Liver (tissue), 10 donors: ENCODE measurements at places on chromosomes 6 and 20. TPM values are rescaled to one million over a fixed set of nuclear protein-coding genes. Genes with fewer than 3 reads are reported as not detected.

GRCh38 chr6:24006254-24006653, 119.8 kb upstream of the NRSN1 start:
- no peaks in the 10 kb centered on the region for H3K4me1 ChIP-seq
- no peak overlapping the region for H3K27ac ChIP-seq

DNA sequence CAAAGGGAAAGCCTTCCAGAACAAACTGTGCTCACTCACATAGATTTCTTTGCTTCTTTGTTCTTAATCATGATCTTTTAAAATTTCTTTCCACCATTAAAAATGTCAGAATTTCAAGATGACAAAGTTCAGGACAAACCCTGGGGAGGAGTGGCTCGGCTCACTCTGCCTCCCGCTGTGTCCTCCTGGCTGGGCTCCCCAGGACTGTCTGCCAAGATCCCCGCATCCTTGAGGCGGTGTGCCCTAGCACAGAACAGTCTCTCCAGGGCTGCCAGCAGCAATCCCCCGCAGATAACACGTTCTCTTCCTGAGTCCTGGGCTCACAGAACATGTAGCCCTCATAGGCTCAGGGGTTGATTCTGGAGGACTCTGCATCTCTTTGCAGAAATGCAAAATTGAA, 98.4 kb upstream of the KCNG1 start:
- H3K4me1 ChIP-seq: no peaks in the 10 kb centered on the region
- peaks cover 2% of the 10 kb centered on the region for H3K27me3 ChIP-seq
- no peak for DNase-seq
- no peaks in the 10 kb centered on the region for H3K36me3 ChIP-seq
- H3K4me3 ChIP-seq: no peak overlapping the region

DNA sequence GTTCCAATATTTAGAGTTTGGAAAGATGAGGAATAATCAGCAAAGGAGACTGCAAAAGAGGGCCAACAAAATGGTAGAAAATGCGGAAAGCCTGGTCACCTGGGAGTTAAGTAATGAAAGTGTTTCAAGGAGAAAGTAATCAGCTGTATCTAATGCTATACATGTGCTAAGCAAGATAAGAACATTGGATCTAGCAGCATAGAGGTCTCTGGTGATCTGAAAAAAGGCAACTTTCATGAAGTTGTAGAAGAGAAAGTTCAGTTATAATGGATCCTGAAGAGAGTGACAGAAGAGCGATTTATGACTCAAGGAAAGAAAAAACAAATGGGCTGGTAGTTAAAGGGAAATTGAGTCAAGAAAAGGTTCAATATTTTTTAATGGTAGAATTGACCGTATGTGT, 4.6 kb upstream of the RSPH3 start:
- H3K27me3 ChIP-seq: no peaks in the 10 kb centered on the region
- no peak overlapping the region for H3K27ac ChIP-seq
- no peak for DNase-seq
- no peaks in the 10 kb centered on the region for H3K36me3 ChIP-seq
- H3K4me3 ChIP-seq: no peak overlapping the region

GRCh38 chr20:43653966-43654365, 12.9 kb upstream of the MYBL2 start:
- H3K27me3 ChIP-seq: no peaks in the 10 kb centered on the region
- H3K4me1 ChIP-seq: peaks cover 8% of the 10 kb centered on the region
- H3K4me3 ChIP-seq: no peak overlapping the region

The TMEM14A gene
- total RNA-seq: 22.9 TPM

The TBX18 gene
- total RNA-seq: 0.19 TPM

The C6orf118 gene
- total RNA-seq: not detected
